ENCODE measurements at places on chromosomes 11 and 22.

GRCh38 chr11:90699791-90700400 lies 477.0 kb upstream of the CHORDC1 start:
- no peak for DNase-seq

DNA sequence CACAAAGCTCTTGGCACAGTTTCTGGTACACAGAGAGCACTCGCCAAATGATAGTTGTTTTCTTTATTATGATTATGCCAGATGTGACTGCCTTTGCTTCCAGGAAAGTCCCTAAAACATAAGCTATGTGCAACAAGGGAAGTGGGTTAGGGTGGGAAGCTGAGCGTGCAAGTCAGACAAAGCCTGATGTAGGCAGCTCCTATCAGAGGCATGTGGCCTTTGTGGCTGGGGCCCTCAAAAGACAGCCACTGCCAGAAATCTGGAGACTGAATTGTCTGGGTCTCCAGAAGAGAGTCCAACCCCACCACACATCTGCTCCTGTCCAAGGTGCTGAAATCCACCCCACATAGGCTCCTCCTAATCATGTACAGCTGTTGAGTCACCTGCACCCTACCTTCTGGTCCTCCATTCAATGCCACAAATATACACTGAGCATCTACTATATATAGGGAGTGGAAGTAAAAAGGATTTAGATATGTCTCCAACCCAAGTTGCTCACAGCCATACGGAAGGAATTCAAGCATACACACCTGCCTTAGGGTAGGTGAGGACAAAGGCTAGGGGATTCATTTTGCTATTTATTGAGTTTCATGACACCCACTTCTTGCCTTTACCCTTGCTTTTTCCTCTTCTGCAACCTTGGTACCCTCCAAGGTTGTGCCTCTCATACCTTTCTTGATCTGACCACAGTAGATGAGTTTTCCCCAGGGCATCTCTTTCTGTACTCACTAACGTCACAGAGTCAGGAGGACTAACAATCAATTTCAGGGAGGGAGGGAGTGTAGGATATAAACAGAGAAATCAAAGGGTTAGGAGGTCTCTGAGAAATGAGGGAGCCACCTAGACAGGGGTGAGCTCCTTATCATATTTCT lies 12.4 kb downstream of the SEC14L3 start:
- peak; percentile 83 for DNase-seq

GRCh38 chr22:23836281-23836680 lies 2.5 kb downstream of the DERL3 start:
- no peak for DNase-seq

DNA sequence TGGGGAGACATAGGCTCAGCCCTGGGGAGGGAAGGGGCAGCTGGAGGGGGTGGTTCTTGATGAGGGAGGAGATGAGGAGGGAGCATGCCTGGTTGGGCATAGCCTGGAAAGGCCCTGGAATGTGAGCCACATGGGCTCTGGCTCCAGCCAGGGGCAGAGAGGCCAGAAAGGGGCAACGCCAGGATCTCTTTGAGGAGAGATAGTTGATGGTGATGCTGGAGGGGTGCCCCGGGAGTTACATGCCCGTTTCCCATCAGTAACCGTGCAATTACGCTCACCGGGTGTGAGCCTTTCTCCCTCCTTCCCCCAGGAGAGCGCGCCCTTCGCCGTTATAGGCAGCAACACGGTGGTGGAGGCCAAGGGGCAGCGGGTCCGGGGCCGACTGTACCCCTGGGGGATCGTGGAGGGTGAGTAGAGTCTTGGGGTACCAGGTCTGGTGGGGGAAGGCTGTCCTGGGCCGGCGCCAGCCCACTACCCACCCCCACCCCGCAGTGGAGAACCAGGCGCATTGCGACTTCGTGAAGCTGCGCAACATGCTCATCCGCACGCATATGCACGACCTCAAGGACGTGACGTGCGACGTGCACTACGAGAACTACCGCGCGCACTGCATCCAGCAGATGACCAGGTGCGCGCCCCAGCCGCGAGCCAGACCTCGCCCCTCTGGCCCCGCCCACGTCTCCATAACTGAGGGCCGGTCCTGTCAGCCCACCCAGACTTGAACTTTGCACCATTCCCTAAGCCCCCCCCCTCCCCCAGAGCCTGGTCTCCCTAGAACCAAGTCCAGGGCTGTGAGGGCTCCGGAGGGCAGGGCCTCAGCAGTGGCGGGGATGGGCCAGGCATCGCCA lies 1.8 kb upstream of the GP1BB start:
- no peak for DNase-seq

DNA sequence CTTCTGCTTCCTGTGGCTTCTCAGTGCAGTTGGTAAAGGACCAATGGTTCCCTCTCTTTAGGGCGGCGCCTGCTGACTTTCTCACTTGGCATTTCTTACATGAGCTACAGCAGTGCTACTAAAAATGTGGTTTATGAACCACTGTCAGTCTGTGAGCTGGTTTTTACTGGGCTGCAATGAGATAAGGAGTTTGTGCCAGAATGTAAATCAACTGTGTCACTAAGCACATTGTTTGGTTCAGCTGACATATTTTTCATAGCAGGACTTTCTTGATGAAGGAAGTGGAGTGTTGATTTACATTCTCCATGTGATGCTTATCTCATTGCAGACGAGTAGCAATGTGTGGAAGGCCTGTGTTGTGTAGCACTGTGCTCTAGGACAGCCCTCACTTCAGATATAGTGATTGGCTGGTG lies 463.3 kb downstream of the SOX6 start:
- DNase-seq, result peak; percentile 58

- no peak for DNase-seq
Measured at GRCh38 chr11:112581747-112582146, 321.1 kb upstream of the PLET1 start.

DNA sequence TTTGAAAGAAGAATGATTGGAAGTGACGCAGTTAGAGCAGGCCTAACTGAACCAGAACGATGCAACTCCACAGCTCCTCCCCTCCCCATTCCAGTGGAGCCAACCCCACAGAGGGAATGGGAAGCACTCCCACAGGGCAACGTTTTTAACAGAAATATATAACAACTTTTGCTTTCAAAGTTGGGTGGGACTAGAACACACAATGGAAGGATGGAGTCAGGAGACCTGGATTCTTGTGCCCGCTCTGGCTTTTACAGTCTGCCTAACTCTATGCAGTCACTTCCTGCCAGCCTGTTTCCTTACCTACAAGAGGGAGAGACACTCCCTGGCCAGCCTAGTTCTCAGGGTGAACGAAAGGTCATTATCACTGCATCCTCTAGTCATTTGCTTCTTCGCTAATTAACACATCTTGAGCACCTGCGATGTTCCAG lies 75.5 kb downstream of the PACSIN2 start:
- DNase-seq, result no peak

DNA sequence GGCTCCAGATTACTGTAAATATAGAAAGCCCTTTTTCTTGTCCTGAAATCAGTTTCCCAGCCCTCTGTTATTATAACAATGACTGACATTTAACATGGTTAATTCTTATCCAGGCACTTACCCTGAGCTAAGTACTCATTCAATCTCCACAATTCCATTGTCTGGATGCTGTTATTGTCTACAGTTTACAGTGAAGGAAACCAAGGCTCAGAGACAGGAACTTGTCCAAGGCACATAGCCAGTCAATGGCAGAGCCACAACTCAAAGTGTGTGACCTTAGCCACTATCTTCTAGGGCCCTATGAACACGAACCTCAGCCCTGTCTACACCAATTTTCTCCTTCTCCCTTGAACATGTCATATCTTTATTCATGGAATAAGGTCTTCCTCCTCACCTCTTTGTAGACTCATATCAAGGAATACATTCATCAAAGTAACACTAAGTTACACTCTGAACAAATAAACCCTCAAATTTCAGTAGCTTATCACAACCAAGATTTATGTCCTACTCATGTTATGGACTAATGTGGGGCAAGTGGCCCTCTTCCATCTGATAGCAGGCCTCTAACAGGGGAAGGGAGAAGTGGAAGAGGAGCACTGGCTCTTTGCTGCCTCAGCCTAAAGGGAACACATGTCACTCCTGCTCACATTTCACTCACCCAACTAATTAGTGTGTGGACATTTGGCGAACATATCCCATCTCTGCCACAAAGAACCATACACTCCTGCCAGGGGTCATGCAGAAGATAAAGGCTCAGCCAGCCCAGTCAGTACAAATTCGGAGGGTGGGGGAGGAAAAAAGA lies 39.3 kb upstream of the APLNR start:
- DNase-seq, result no peak
